GM12878 (cell line): ENCODE measurements at places on chromosomes 11 and 22.

- DNase-seq: no peak
Observed at GRCh38 chr11:94507485-94507884, 4.8 kb upstream of the C11orf97 start.

GRCh38 chr11:61745781-61746441 lies 6.5 kb upstream of the MYRF start:
- DNase-seq: no peak

GRCh38 chr11:64876835-64877341 lies 1.5 kb downstream of the EHD1 start:
- no peak for DNase-seq

DNA sequence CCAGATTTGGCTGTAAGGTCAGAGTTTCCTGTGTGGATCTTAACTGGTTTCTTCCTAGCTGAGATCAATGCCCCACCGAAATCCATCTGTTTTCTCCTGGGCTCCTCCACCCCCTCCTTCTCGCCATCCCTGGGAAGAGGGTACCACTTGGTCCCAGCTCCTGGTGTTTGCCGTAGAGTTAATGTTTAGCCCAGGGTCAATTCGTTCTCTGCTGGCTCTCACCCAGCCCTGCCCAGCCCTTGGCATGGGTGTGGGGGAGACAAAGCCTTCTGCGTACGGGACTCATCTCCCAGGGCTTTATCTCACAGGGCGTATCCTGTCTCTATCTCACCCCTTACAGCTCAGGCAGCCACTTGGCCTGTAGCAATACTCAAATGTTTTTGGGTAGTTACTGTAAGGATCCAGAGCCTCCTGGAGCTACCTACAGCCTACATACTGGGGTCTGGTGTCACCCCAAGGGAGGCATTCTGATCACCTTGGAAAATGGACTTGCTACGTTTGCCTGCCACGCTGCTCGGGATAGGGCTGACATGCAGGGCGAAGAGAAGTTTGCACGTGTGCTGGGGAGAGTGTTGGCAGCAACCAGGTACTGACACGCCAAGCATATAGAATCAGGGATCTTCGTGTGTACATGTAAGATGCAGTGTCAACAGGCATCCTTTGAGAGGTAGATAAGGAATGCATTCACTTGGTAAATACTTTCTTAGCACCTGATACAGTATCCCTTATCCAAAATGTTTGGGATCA lies 66.1 kb downstream of the SCN3B start:
- no peak for DNase-seq

DNA sequence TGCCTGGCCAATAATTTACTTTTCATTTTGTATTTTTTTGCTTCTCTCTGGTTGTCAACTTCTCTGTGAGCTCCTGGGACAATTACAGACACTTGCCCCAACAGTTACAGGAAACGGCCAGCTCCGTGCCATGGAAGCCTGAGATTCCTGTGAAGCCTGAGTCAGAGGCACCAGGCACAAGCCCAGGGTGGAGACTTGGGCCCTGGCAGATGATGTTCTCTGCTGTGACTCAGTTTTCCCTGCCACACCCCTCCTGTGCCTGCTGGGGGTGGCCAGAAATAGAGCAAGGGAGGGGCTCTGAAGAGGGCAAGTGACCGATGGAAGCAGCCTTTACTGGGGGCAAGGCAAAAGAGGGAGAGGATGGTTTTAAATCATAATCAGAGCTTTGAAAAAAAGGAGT lies 4.9 kb downstream of the ATP5MGL start:
- DNase-seq: no peak

GRCh38 chr11:11291041-11292015 lies 61.7 kb downstream of the CSNK2A3 start:
- no peak for DNase-seq

- DNase-seq: no peak
Observed at GRCh38 chr22:20131597-20131858, at the start of gene ZDHHC8. Gene ZDHHC8 (plus strand): TSS chr22:20131804. CDS start chr22:20131948, 144 bp downstream.

GRCh38 chr11:113806406-113806805 lies 26.8 kb downstream of the CLDN25 start:
- no peak for DNase-seq

GRCh38 chr11:134532921-134533421 lies 120.9 kb upstream of the B3GAT1 start:
- DNase-seq: no peak

DNA sequence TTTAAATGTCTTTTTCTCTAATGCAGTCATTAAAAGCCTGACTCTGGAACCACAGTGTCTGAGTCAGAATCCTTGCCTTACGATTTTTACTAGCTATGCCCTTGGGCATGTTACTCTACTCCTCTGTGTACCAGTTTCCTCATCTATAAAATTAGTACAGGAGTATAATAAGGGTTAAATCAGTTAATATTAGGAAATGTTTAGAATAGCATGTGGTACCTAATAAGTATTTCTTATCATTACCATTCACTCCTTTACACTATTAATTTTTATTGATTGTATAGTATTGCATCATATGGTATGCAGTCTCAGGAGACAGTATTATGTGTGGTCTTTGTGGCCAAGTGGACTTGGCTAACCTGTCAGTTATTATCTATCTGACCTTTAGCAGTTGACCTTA lies 68.2 kb downstream of the METTL15 start:
- DNase-seq: no peak

- DNase-seq: no peak
Observed at GRCh38 chr11:116774661-116775060, 1.9 kb upstream of the BUD13 start.

DNA sequence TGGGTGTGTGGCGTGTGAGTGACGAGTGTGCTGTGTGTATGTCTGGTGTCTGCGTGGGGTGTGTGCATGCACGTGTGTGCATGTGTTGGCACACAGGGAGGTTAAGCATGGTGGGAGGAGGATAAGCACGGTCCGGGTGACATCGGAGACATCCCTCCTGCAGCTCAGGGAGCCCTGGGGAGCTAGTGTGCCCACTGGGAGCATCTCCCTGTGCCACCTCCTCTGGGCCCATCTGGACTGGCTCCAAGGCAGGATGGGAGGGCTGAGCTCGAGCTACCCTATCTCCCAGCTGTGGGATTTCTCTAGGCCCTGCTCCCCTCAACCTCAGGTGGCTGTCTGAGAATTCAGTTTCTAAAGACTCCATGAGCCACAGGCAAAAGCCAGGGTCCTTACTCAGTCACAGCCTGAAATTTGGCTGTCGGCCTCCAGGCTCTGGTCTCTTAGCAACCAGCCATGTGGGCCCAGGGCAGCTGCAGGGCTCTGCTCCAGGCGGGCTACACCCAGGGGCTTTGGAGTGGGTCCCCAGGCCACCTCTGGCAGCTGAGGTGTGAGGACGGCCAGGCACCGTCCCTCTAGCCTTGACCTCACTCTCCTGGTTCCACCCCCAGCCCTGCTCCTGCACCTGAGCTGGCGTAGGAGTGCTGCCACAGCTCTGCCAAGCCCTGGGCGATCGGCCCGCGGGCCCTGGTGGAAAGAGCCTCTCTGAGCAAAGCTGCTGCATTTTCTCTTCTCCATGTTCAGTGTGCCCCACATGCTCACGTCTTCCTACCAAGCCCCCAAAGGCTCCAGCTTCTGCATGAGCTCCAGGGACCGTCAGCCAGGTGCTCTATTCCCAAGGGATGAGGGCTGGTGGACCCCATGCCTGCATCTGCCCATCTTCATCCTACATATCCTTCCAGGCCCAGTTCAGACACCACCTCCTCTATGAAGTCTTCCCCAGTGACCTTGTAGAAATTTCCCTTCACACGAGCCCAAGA lies 39.7 kb downstream of the RTL6 start:
- DNase-seq: no peak

DNA sequence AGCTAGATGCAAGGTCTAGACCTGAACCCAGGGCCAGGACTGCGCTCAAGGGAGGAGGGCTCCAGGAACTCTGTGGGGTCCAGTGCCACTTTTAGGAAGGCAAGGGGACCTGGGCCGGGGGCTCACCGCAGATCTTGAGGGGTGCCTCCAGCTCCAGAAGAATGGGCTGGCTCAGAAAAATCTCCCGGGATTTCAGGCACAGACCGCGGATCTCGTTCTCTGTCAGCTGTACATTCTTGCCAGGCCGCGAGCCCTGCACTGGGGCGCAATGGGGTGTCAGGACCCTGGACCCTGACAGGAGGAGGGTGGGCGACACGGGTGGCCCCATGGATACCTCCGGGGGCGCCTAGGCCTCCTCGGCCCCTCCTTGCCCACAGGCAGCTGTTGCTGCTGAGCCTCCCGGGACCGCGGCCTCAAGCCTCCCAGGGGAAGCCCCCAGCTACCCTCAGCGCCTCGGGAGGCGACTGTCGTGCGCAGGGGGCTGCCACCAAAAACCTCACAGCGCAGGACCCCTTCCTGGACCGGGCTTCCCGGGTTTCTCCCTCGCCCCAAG lies 640 bp downstream of the PPP1CA start:
- DNase-seq: no peak

- no peak for DNase-seq
Observed at GRCh38 chr22:28574159-28574788, 105.4 kb downstream of the TTC28 start.

DNA sequence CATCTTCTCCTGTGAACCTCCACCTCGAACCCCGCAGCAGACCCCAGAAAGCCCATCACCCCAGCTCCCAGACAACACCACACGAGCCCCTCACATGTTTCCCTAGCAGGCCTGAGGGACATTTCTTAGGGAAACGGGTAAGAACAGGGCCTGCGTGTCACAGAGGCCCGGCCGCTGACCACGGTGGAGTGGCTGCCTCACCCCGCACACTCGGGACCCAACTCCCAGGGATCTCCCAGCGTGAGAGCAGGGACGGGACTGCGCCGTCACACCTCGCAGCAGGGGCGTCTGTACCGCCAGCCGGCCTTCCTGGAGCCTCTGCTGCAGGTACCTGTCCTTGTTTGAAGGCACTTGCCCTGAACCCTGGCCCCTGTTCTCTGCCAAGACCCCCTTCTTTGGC lies 10.2 kb downstream of the ATP5MGL start:
- DNase-seq: no peak

GRCh38 chr11:132519241-132519815 lies 1013.0 kb downstream of the OPCML start:
- DNase-seq: no peak

GRCh38 chr11:45983471-45983845 lies 61.0 kb downstream of the LARGE2 start:
- no peak for DNase-seq

DNA sequence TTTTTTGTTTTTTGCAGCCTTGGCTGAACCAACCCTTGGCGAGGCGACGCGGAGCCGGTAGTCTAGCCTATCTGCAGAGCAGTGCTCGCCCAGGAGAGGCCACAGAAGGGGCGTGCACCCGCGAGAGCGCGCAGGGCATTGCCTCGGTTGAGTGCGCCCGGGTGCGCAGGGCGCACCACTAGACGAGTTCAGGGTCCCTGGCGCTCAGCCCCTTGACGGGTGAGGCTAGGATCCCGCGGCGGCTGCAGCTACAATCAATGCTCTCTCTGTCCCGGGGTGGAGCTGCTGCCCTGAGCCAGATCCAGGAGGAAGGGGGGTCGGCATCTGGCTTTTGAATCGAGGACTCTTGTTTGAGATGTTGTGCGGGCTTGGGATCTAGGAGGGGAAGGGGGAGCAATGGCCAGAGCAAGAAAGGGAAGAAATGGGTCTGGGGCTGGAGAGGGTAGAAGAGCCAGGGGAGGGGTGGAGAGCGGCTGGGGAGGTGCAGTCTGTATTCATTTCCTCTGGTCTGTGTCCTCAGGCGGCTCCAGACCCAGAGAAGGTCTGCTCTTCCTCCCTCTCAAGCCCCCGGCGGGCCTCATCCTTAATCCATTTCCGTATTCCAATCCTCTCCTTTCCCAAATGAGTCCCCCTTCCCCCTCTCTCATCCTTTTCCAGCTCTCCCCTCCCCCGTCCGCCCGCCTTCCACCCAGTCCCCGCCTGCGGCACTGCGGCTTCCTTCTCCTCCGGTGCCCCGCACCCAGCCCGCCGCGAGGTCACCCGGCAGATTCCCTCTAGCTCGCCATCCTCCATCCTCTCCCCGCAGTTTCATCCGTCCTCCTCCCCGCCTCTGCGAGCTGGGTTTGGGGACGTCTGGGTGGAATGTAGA lies 797 bp downstream of the THY1 start:
- no peak for DNase-seq

DNA sequence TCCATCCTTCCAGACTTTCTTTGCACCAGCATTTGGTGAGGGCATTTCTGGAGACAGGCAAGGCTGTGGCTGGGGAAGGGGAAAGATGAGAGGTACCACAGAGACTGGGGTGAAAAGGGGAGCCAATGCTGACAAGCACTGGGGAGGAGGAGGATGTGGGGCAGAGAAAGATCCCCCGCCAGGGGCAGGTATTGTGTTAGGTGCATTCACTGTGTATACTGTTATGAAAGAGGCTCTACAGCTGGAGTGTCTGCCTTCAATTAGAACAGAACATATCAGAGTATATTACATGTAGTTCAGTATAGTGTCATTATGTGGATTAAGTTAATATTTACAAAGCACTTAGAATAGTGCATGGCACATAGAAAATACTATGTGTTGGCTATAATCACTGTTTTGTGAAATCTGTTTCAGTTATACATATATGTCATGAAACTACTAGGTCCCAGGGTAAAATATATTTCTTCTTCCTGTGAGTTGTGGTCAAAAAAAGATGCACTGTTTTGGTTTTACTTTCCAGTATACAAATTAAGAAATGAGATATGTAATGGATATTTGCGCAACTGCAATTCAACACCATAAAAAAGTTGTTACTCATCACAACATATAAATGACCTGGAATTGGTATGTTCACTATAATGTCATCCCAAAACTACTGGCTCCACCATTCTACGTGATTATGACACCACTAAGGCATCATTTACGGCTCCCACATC lies 8.4 kb downstream of the MSANTD2 start:
- no peak for DNase-seq

DNA sequence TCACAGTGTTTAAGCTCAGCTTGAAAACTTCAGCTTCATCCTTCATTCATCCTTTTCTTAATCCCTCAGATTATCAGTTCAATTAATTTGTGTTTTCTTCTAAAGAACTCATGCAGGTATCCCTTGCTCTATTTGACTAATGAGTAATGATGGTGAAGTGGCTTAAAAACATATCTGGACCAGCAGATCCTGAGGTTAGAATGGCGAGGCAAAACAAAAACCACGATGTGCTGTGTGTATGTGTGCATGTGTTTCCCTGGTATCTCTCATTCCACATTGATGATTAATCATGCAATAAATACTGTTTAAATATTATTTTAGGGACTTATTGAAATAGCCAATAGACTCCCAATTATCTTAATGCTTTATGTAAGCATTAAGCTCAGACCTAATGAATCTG lies 437.0 kb downstream of the DYNC2H1 start:
- no peak for DNase-seq

DNA sequence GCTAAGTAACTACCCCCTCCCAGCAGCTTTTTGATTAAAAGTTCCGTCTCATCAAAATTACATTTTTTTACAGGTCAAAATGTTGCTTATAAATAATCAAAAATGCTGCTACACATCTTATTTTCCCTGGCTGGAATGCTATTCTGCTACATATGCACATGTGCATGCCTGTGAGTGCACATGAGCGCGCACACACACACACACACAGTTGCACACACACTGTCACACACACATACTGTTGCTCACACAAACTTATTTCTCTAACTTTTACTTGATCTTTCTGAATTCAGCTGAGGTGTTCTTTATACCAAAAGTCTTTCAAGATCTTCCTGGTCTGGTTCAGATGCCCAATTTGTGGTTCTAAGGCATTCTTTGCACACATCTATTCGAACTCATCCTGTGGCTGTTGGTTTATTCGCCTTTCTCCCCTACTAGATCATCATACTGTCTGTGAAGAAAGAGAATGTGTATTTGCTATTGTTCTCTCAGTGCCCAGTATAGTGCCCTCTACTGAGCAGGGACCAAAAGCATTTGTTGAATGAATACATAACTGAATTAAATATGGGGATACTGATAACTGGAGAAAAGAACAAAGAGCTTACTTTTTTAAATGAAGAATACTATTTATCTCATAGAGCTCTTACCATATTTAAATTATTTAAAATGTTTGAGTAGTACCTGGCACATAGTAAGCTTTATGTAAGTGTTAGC lies 68.1 kb upstream of the CCDC179 start:
- no peak for DNase-seq
